ENCODE measurements at places on chromosomes 4 and X.

DNA sequence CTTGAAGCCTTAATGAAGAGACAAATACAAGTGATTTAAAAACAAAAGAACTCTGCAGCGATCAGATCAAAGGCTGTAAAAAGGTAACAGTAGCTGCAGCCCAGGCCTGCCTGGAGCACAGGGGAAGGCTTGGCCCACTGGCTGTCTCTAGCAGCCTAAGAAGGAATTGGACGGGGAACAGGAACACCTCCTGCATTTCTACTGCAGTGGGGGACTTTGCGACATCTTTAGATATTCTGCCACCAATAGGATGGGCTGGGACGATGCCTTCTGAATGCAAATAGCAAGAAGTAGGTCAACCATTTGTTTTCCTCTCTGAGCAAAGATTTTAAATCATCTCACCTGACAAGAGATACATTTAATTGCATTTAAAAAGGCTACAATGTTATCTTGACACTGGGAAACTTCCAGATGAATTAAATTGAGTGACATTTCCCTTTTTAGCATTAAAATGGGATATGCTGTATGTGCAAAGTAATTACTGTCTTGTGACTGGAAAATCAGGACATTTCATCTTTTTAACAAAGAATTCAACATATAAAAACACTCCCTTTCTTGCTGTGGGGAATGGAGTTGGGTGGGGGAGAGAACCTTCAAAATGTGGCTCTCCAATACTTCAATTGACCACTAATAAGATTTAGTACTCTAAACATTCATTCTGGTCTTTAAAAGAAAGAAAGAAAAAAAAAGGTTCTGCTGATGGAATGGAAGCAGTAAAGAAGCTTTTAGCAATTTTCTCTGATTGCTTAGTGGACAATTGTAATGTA is 70.0 kb downstream of the NYX start:
- no peak for DNase-seq

- peak; percentile 83 for DNase-seq
Observed at GRCh38 chrX:49165901-49166881, 3.6 kb downstream of the MAGIX start.

DNA sequence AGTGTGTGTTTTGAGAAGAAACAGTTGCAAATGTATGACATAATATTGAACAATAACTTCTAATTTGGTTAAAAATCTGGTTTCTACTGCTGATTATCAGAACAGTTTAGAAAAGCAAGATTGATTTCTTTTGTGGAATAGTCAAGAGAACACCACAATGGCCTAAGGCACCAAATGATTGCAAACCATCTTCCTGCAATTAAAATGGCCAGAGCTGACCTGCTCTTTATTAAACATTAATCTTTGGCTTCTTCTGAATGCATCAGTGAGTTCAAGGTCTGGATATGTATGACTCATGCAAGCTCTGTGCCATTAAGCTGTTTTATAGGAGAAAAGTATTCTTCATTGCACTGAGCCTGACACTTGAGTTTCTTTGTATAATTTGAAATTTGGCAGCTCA is 107.8 kb upstream of the PDHA2 start:
- no peak for DNase-seq

DNA sequence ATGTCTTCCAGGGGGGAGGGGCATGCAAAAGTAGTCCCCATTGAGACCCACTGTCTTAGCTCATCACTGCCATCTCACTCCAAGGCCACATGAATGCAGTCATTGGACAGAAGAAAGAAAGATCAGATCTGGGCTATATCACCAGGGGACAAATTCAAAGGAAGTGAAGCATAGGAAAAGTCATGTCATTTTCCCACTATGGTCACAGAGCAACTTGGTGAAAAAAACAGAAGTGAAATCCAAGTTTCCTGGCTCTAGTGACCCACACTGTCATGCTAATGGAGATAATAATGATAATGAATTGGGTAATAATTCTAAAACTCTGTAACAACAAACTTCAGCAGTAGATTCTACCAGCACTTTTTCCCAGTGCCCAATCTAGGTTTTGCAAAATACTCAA is 9.9 kb downstream of the LHFPL1 start:
- no peak for DNase-seq

All from CD4-positive, alpha-beta T cell treated with Interleukin-15 for 4 hours (primary cell).